Activated naive CD8-positive, alpha-beta T cell treated with anti-CD3 and anti-CD28 coated beads for 36 hours (primary cell): ENCODE measurements at places on chromosomes 3 and 15. TPM values are rescaled to one million over a fixed set of nuclear protein-coding genes. Genes with fewer than 3 reads are reported as not detected.

- DNase-seq, result no peak
These were observed at the start of gene CNTN3 for GRCh38 chr3:74614107-74614967. Gene CNTN3, minus strand, starts transcription at chr3:74614659. Its CDS starts 93,547 bp downstream, at chr3:74521112.

GRCh38 chr3:129793319-129793718 is 100.2 kb downstream of the TMCC1 start:
- no peak for DNase-seq

GRCh38 chr3:127732879-127733350 is 60.2 kb downstream of the ABTB1 start:
- DNase-seq, result no peak

DNA sequence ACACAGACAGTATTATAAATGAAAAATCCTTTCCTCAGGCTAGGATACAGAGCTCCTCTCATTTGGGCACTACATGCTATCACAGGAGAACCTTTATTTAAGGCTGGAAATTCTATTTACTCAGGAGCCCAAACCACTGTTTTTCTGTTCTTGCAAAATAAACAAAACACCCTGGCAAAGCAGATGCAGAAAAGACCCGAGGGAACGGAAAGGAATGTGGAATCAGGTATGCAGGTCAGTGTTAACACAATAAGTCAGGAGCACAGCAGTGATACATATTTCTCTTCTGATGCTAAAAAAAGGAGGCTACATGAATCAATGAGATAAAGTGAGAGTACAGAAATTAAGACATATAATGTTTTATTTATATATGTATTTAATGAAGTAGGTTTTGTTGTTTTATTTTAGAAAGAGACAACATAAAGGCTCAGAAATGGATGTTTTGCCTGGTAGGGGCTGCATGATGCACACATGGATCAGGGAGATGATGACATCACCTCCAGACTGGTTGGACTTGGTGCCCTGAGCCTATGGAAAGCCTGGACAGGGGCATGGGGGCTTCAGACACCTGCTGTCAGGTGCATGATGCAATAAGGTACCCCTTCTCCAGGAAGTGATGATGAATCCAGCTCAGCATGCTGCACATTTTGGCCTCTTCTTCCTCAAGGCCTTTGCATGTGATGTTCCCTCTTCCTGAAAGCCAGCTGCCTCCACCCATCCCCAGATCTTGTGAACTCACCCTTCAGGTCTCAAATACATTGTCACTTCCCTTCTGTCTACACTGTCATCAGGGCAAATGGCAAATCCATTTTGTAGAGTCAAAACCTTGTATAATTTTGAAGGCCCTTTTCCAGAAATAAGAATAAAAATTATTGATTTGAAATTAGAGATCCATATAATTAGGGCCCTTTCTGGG is 19.1 kb upstream of the RBP1 start:
- no peak for DNase-seq

GRCh38 chr3:64806668-64807605 is 119.1 kb upstream of the ADAMTS9 start:
- DNase-seq, result no peak

Gene SERPINI1
- 1.1 TPM for total RNA-seq

DNA sequence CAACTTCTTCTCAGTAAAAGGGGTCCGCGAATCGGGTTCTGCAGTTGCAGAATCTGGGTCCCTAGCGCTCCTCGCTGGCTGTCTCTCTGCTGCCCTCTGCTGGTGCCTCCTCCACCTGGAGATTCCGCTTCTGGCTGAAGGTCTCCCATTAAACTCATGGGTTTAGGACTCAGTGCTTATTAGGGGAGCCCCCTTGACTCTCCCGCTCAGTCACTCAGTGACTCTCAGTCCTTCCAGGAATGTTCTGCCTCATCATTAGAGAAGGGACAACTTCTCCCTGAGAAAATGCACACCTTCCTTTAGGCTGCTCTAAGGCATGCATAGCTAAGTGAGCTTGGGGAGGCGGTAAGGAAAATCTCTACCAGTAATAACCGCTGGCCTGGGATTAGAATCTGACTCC is 7.1 kb downstream of the CPN2 start:
- peak; percentile 64 for DNase-seq

GRCh38 chr3:143831994-143832393 is 16.3 kb downstream of the SLC9A9 start:
- DNase-seq, result no peak

DNA sequence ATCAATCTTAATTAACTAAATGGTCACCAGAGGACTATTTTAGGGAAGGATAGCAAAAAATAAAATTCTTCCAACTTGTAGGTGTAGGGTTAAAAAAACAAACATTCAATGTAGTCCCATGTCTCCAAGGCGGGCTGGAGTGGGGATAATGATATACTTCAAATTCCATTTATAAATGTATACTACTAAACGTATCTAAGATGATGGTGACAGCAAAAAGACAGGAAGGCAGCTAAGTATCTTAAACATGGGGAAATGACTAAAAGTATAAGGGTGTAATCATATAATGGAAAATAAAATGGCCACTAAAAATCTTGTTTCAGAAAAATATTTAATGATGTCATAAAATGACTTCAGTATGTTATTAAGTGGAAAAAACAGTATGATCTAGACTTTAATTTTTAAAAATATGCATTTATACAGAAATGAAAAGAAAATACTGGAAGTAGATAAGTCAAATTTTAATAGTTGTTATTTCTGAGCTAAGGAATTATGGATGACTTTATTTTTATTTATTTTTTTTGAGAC is 181.7 kb downstream of the SUCLG2 start:
- DNase-seq, result no peak

DNA sequence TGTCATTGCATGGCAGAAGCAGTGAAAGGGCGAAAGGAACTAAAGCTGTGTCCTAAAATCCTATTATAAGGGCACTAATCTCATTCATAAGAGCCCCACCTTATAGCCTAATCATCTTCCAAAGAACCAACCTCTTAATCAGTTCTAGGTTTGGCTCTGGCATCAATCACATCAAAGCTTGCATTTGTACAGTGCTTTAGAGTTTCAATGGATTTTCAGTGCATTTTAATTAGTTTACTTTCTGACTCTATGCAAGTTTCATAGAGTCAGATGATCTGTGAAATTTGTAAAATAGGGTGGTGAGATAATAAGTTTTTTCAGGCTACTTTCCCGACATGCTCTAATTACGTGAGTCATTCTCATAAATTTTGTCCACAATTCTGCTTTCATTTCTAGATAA is 341.1 kb downstream of the DIPK2A start:
- DNase-seq, result no peak

- no peak for DNase-seq
These were observed 299.0 kb downstream of the NR2F2 start for GRCh38 chr15:96629511-96629910.

Gene ARHGEF26
- 0.04 TPM for total RNA-seq

DNA sequence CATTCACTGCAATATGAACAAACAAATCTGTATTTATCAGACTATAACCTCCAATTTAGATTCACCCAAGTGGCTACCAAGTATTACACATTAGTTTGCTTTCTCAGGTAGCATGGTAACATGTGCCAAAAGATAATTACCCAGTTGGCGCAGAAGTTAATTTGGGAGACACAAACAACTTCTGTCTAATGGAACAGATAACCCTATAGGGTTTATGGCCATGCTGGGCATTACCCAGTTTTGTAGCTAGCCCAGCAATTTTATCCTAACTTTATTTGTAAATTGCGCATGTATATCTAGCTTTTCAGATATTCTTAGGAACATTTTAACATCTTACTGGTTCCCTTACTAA is 780 bp downstream of the RPL22L1 start:
- no peak for DNase-seq
